ENCODE measurements at places on chromosomes 5 and 9. TPM values are rescaled to one million over a fixed set of nuclear protein-coding genes. Genes with fewer than 3 reads are reported as not detected.

Gene DNAI1
- total RNA-seq: not detected

GRCh38 chr5:80223561-80223960 is 32.3 kb downstream of the SERINC5 start:
- H3K27ac ChIP-seq: no peak overlapping the region
- H3K4me3 ChIP-seq: no peak overlapping the region
- DNase-seq: no peak
- H3K27me3 ChIP-seq: no peaks in the 10 kb centered on the region

DNA sequence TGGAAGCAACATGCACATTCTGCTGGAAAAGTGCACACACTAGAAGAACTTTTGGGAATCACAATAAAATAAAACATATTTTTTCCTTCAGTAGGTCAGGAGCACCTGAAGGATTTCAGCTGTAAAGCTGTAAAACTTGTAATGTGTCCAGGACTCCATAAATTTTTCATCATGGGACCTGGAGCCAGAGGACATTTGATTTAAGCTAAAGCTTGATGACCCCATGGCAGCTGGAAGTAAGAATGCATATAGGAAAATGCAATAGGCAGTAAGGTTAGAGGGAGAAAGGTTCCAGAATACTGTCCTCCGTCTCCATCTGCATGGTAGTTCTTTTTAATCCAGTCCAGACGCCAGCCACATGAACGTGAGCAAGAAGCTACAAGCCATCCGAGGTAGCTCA is 166.0 kb downstream of the ADAMTSL1 start:
- H3K27me3 ChIP-seq: no peaks in the 10 kb centered on the region
- no peak overlapping the region for H3K27ac ChIP-seq
- H3K4me3 ChIP-seq: no peak overlapping the region
- peaks cover 2% of the 10 kb centered on the region for H3K36me3 ChIP-seq

DNA sequence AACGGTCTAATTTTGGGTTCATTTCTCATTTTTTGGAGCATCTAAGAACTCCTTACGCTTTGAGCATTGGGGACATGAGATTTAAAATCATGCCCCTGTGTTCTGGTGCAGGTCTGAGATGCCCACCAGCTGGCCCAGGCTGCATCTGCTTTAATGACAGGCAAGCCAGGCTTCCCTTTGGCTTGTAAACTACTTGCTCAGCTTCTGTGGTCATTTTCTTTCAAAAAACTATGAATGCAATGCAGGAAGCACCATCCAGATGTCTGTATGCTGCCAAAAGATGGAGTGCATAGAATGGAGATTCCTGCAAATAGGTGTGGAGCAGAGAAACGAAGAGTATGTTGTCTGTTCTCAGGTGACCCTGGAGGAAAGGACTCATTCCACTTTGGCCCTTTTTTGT is 399.9 kb upstream of the ADAMTSL1 start:
- H3K36me3 ChIP-seq: no peaks in the 10 kb centered on the region
- peaks cover 12% of the 10 kb centered on the region for H3K4me1 ChIP-seq
- H3K4me3 ChIP-seq: no peak overlapping the region
- H3K27ac ChIP-seq: no peak overlapping the region
- no peak for DNase-seq

DNA sequence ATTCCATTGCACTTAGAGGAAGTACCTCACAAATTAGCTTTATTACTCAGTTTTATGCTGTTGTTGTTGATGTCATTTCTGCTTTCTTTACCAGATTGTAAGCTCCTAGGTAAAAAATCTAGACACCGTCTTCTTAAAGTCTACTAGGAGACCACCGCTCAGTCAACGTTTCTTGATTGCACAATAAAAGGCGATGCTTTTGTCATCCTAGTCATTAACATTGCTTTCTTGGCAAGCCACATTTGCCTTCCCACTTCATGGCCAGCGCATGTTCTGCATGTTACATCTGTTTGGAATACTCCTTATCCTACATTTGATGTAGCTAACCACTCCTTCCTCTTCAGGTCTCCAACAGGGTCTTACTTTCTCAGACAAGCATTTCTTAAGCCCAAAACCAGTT is 464.0 kb upstream of the TUSC1 start:
- no peak for DNase-seq
- H3K4me3 ChIP-seq: no peak overlapping the region
- H3K27ac ChIP-seq: no peak overlapping the region
- H3K4me1 ChIP-seq: no peaks in the 10 kb centered on the region

Gene LYRM7
- 7.1 TPM for total RNA-seq

Gene KLHL3
- 38.1 TPM for total RNA-seq

Gene UNC5A
- not detected for total RNA-seq

GRCh38 chr5:53037141-53037859 is 48.1 kb downstream of the ITGA2 start:
- H3K27me3 ChIP-seq: no peaks in the 10 kb centered on the region
- DNase-seq: no peak
- H3K27ac ChIP-seq: no peak overlapping the region
- no peaks in the 10 kb centered on the region for H3K4me1 ChIP-seq
- no peak overlapping the region for H3K4me3 ChIP-seq
- H3K36me3 ChIP-seq: no peaks in the 10 kb centered on the region

Gene ZNF483
- total RNA-seq: 14.6 TPM

Gene AMACR
- 5.0 TPM for total RNA-seq

GRCh38 chr5:79513704-79514390 is at the start of gene HOMER1:
Gene HOMER1 (minus strand): TSS chr5:79514134. CDS start chr5:79512774, 1,360 bp downstream.
- peak within 1 kb of the TSS; percentile 93 for H3K27ac ChIP-seq
- DNase-seq: peak; percentile 86
- H3K4me3 ChIP-seq: peak within 1 kb of the TSS; percentile 64
- no peaks in the 10 kb centered on the region for H3K27me3 ChIP-seq
- no peaks in the 10 kb centered on the region for H3K36me3 ChIP-seq

Gene GPR151
- not detected for total RNA-seq

Gene IL17B
- 2.8 TPM for total RNA-seq

DNA sequence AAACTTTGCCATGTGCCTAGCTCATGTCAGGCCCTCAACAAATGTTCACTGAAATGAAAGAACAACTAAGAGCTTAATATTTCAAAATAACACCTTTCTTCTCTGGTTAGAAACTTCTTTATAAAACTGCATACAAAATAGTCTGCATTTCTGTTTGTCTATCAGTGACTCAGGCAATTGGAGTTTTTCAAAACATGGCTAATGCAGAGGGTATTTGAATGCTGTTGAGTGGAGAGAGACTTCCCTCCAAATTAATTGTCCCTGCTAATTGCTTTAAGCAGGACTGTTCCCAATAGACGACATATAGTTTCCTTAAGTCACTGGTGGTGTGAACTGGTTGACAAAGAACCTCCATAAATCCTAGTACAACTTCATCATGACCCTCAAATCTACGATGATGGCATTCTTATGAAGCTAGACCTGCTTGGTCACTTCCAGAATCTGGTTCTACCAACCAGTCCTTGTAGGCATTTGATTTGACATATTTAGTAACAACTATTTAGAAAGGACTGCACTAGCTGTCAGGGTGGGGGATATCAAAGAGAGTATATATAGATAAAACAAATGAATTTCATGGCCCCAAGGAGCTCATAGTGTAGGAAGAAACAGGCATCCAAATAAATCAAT is 84.5 kb downstream of the PRLR start:
- no peaks in the 10 kb centered on the region for H3K27me3 ChIP-seq
- no peak overlapping the region for H3K4me3 ChIP-seq
- H3K36me3 ChIP-seq: no peaks in the 10 kb centered on the region
- no peak overlapping the region for H3K27ac ChIP-seq
- H3K4me1 ChIP-seq: no peaks in the 10 kb centered on the region
- no peak for DNase-seq

All from aorta (tissue), 5 donors.